ENCODE measurements at places on chromosomes 12 and 14.

DNA sequence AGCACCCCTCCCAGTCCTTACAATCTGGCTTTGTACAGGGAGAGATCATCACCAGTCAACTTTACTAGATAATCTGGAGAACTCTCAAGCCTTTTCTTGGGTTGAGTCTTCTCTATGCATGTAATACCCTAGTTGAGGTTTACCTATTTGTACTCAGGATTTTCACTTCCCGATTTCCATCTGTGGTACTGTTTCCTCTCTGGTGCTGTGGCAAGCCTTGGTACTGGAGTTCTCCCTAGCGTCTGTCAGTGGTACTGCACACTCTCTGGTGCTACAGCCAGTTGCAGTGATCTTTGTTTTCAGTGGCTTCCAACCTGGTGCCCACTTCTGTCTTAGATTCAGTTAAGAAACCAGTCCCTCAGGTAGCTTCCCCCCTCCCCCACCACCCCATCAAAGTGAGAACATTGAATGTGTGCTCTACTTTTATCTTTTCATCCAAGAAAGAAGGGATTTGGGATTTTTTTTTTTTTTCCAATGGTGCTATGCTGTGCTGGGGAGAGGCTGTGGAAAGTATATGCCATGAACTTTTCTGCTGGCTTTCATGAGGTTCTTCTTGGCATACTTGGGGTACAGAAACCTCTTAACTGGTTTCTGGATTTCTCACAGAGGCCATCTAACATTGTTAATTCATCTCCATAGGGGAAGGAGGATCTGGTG is 69.4 kb upstream of the EVL start:
- DNase-seq = peak; percentile 67

- no peak for DNase-seq
These were observed 14.4 kb downstream of the LRCOL1 start for GRCh38 chr12:132596016-132596415.

DNA sequence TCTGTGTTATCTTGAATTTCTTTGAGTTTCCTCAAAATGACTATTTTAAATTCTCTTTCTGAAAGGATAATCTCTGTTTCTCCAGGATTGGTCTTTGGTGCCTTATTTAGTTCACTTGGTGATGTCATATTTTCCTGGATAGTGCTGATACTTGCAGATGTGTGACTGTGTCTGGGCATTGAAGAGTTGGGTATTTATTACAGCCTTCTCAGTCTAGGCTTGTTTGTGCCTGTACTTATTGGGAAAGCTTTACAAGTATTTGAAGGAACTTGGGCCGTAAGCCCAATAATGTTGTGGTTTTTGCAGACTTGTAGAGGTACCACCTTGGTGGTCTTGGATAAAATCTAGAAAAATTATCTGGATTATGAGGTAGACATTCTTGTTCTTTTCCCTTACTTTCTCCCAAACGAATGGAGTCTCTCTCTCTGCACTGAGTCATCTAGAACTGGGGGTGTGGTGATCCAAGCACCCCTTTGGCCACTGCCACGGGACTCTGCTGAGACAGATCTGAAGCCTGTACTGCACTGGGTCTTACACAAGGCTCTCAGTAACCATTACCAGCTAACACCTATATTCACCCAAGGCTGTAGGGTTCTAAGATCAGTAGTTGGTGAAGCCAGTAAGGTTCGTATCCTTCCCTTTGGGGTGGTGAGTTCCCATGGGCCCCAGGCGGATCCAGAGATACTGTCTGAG is 703.7 kb upstream of the MGAT4C start:
- DNase-seq = no peak

GRCh38 chr14:81093651-81094050 is 127.1 kb downstream of the GTF2A1 start:
- DNase-seq = no peak

DNA sequence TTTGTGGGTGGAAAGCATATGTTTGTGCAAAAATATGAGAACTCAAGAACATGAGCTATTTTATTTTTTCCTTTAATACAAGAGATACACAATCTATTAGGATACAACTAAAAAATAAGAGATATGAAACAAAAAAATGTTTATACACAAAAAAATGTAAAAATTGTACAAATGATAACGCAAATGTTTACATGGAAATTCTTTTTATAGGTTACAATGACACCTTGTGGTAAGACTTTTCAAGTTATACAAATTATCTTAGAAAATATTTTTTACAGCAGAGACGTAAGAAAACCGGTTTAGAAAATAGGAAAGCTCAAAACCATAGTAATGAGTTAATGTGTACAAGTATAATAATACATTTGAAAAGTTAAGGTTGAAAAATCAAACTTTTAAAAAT is 25.5 kb downstream of the CEP83 start:
- DNase-seq = no peak

DNA sequence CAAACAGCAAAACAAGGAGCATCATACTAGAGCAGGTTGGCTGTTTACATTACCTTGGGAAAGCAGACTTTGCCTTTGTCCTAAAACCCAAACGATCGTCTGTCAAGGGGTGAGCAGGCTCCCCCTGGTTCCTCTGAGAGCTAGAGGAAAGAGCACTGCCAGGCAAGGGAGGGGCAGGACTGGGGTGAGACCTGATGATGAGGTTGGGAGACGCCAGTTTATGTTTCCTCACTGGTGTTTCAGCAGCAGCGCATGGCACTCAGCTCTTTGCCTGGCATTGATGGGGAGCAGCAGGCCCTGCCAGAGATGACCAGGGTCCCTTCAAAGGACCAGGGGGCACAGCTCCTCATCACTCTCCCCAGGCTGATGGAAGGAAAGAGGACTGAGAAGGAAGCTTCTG is 7.9 kb upstream of the KRT2 start:
- DNase-seq = no peak

GRCh38 chr12:111174251-111174960 is 194.5 kb downstream of the PHETA1 start:
- no peak for DNase-seq

DNA sequence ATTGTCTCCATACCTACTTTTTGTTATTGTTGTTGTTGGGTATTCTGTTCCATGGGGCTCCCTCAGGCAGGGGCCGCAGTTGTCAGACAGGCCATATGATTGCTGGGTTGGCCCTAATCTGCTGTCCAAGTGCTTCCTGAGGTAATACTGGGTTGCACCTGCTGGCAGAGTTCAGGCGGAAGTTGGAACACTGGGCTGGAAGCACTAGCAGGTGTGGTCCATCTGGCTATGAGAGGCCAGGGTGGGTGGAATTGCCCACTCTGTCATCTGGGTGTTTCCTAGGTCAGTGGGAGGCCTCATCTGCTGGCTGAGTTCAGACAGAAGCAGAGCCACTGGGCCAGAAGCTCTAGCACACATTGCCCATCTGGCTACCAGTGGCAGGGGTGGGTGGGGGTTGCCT is 81.3 kb upstream of the NID2 start:
- DNase-seq = no peak

- DNase-seq = no peak
These were observed 1.2 kb downstream of the DUSP16 start for GRCh38 chr12:12561371-12562015.

GRCh38 chr12:97490141-97490540 is 27.5 kb downstream of the RMST start:
- no peak for DNase-seq

GRCh38 chr12:21939435-21939834 is 1.8 kb downstream of the ABCC9 start:
- no peak for DNase-seq

DNA sequence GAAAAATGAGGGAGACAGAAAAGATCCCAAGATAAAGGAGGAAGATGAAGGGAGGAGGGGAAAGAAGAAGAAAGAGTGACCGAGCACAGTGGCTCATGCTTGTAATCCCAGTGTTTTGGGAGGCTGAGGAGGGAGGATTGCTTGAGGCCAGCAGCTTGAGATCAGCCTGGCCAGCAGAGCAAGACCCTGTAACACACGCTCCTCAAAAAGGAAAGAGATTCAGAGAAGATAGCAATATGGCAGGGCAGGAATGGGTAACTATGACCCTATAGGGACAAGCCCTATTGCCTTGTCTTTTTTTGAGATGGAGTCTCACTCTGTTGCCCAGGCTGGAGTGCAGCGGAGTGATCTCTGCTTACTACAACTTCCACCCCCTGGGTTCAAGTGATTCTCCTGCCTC is 116.9 kb upstream of the MAP1LC3B2 start:
- no peak for DNase-seq

GRCh38 chr12:14853961-14854360 is 10.6 kb upstream of the ART4 start:
- no peak for DNase-seq

DNA sequence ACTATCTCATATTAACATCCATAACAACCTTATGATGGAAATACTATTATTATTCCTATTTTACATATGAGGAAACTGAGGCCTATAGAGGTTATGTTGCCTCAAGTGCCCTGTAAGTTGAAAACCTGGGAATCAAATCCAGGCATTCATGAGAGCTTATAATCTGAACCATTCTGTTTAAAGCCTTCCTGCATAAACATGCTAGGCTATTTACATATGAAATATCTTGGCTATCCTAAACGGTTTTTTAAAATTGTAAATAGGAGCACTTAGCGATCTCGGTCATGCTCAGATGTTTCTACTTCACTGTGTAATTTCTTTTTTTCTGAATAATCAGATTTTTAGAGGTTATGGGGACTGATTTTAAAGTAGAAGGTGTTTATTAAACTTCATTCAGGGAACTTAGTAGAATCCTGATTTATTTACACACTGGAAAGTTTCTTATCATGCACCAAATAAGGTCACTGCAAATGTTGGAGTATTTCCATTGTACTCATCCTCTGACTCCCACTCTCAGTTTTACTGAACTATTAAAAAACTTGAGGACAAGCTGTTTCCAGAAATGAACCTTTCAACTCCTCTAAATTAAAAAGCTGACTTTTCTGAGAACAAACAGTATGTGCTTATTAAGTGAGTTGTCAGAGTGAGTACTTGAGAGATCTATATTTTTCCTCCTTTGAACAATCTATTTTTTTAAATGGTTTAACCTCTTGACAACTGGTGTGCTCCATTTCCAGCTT is 141.7 kb downstream of the PIK3C2G start:
- DNase-seq = no peak

DNA sequence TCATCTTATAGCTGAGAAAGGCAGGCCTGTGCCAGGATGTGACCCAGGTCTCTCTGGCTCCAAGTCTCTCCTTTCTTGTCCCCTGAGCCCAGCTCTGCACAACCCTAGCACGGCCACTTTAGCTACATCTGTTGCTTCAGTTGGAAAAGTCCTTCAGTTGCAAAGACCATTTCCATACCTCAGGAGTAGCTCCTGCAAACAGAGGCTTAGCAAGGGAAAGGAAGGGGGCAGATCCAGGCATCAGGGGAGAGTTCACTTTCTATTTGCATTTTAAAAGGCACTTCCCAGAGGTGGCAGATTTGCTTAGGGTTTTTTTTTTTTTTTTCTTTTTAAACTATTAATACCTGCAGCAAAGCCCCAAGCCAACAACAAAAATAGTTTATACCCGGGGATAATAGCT is 3.0 kb upstream of the PITPNM2 start:
- DNase-seq = no peak

- peak; percentile 93 for DNase-seq
These were observed 521 bp downstream of the CDK2AP1 start for GRCh38 chr12:123271001-123271668.

- no peak for DNase-seq
These were observed 5.3 kb downstream of the FKBP4 start for GRCh38 chr12:2800046-2800570.

GRCh38 chr12:48027183-48028002 is 23.1 kb upstream of the COL2A1 start:
- no peak for DNase-seq

- DNase-seq = no peak
These were observed 5.6 kb upstream of the PNMA1 start for GRCh38 chr14:73719791-73720190.

- no peak for DNase-seq
These were observed 1099.4 kb downstream of the FSCB start for GRCh38 chr14:43407706-43408105.

- no peak for DNase-seq
These were observed 61.2 kb downstream of the ATXN7L3B start for GRCh38 chr12:74598819-74599218.

DNA sequence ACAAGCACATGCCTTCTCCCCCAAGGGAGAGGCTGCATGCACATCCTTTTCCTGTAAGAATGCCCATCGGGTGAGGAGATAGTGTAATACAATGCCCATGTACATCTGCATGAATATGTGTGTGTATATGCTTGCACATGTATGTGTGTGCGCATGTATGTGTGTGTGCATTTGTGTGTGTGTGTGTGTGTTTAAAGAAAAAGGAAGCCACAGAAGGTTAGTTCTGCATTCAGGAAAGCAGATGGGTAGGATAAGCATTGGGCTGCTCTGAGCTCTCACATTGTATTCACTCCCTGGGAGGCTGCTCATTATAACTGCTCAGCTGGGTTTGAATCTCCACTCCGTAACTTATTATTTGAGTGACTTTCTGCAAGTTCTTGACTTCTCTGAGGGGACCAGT is 74.3 kb downstream of the GALNT8 start:
- no peak for DNase-seq

DNA sequence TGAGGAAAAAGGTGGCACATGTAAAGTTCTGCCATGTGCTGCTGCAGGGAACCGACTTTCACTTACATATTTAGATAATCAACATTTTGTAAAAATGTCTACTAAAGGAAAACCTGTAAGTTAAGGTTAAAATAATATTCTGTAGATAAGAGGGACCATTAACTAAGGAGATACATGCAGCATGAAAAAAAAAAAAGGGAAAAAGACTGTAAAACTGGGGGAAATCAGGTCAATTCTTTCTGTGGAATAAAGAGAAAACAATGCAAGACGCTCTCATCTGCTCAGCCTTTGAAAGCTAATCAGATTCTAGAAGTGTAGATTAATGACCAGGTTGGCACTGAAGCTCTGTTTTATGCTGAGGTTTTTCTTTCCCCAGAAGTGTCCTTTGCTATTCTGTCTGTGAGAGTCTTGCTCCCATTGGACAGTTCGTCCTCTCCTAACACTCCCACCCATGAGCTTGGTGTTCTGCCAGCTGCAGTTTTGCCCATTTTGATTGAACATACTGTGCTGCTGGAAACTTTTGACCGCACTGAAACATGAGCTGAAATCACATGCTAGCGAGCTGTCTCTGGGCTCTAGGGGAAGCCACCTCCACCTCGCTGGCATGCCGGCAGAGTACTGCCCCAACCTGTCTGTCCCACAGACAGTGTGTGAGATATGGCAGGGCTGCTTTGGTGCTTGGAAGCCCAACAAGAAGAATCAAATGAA is 39.7 kb downstream of the PPTC7 start:
- no peak for DNase-seq

DNA sequence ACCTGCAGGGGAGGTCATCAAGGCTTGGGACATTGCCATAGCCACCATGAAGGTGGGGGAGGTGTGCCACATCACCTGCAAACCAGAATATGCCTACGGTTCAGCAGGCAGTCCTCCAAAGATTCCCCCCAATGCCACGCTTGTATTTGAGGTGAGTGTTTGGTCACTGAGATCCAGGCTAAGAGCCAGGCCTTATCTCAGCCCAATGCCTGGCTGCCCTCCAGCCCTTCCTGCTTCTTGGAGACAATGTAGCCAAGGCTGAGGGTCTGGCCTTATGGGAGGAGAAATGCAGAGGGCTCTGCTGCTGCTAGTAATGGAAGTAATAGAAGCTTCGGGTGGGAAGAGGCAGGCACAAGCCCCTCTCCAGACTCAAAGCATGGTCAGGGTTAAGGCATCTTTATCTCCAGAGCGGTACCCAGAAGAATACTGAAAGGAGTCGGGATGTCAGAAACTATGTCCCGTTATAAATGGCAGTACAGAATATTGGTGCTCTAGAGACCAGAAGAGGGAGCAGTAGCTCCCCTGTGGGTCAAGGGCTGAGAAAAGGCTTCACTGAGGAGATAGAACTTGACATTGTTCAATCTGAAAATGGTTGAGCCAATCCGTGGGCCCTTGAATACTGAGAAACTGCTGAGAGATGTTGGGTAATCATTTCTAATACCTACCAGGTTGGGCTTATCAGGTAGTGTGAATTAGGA is 3.1 kb downstream of the FKBP4 start:
- no peak for DNase-seq
